ENCODE measurements at places on chromosomes 2 and 18. TPM values are rescaled to one million over a fixed set of nuclear protein-coding genes. Genes with fewer than 3 reads are reported as not detected.

The ANKRD30B gene
- total RNA-seq = 0.50 TPM

The STAT4 gene
- 1.2 TPM for total RNA-seq

The OR6B2 gene
- total RNA-seq = not detected

The CD8B2 gene
- total RNA-seq = not detected

The RBKS gene
- total RNA-seq = 2.5 TPM

The GAD1 gene
- total RNA-seq = 0.33 TPM

The GPAT2 gene
- total RNA-seq = 16.2 TPM

The XPO1 gene
- total RNA-seq = 226 TPM

The IL36A gene
- total RNA-seq = not detected

The AQP12B gene
- not detected for total RNA-seq

The HNRNPLL gene
- total RNA-seq = 49.8 TPM

The FAM237A gene
- not detected for total RNA-seq

The SCG2 gene
- 1.0 TPM for total RNA-seq

The CAPN13 gene
- not detected for total RNA-seq

The NETO1 gene
- total RNA-seq = 0.17 TPM

The FARP2 gene
- 46.6 TPM for total RNA-seq

The KLF7 gene
- total RNA-seq = 12.7 TPM

The PARD6G gene
- total RNA-seq = 5.8 TPM

The DSG2 gene
- total RNA-seq = 0.73 TPM

The ITGA4 gene
- 81.6 TPM for total RNA-seq
